ENCODE measurements at places on chromosomes 3 and 15. TPM values are rescaled to one million over a fixed set of nuclear protein-coding genes. Genes with fewer than 3 reads are reported as not detected.
A peak's percentile ranks its signal among the peaks of the same experiment; 100 is the strongest.

DNA sequence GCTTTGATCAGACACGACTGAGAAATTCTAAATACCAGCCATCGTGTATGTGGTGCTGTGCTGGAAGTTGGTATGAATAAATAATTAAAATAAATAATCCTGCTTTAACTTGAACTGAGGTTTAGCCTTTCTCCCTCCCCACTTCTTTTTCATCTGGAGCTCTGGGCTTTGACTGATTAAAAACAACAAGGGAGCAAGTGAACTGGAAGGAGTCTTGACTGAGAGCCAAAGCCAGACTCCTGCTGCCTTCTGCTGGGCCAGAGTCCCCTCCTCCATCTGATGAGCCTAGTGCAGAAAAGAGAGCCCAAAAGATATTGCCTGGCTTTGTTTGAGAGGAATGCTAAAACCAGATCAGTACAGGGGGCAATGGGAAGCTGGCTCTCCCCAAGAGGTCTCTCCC is 96.0 kb downstream of the CCNL1 start:
- no peak for DNase-seq

GRCh38 chr15:39736412-39737195 is 46.0 kb downstream of the FSIP1 start:
- no peak for DNase-seq

DNA sequence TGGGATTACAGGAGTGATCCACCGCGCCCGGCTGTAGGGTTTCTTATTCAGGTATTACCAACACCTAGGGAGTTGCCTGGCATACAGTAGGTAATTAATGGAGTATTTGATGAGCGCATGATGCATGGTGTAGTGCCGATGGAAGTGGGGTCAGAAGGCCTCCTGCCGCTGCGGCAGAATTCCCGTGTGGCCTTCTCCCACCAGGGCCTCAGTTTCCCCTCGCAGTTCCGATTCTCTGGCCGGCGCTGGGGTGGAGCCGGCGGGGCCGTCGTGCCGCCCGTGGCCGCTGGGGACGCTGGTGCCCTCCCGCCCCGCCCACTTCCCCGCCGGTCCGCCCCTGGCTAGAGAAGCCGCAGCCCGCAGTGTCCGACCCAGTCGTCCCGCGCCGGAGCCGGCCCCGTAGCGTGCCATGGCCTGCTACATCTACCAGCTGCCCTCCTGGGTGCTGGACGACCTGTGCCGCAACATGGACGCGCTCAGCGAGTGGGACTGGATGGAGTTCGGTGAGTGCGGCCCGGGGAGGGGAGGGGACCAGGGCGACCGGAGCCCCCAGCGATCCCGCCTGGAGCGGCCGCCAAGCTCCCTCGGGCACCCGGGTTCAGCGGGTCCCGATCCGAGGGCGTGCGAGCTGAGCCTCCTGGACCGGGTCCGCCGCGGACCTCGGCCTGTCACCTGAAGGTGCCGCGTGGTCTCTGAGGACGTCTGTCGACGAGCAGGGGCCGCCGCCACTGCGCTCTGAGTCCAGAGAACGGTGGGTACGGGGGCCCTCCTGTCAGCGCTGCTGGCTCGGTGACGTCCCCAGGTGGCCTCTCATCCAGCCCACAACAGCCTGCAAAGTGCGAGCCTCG is at the start of gene IRAK2:
TSS of gene IRAK2 (plus strand) at position 374 of the 848 bp plus-strand sequence. CDS start at position 410, 36 bp downstream.
- peak; percentile 65 for DNase-seq

GRCh38 chr3:23710555-23710954 is 95.2 kb upstream of the UBE2E1 start:
- no peak for DNase-seq

DNA sequence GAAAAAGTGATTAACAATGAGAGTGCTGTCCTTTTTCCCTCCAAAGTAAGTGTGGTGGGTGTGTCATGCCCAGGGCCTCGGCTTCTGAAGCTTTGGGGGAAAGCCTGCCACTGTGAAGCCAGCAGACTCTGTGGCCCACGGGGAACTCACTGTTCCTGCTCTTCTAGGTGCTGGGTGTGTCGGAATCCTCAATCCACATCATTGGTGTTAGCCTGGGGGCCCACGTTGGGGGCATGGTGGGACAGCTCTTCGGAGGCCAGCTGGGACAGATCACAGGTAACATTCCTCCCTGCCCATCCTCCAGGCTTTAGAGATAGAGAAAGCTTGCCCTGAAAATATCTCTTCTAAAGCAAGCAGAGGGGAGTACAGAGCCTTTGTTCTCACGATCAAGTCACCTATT is 11.6 kb downstream of the PLA1A start:
- no peak for DNase-seq

- no peak for DNase-seq
Measured at GRCh38 chr3:105260385-105260784, 106.3 kb upstream of the ALCAM start.

DNA sequence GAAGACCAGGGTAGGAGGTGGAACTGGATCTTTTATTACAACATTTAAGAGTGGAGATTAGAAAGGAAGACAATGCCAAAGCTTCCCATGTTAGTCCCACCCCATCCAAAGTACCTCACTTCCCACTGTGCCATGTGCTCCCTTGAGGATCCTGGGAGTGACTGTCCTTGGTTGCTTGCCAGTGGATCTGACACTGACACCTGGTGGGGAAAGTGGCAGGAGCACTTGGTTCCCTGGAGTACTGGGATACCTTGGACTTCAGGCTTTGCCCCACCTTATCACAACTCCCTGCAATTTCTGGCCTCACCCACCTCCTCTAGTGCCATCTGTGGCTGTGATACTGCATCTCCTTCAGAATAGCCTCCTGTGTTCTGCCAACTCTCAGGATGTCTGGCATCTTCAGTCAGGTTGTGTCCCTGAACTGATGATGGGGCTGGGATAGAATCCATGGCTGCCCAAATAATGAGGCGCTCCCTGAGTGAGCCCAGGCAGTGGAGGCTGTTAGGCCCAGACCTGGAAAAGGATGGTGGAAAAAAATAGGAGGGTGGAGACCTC is 1.3 kb downstream of the ELL3 start:
- DNase-seq = peak; percentile 39

- DNase-seq = no peak
Measured at GRCh38 chr3:155420881-155421486, 127.5 kb upstream of the STRIT1 start.

DNA sequence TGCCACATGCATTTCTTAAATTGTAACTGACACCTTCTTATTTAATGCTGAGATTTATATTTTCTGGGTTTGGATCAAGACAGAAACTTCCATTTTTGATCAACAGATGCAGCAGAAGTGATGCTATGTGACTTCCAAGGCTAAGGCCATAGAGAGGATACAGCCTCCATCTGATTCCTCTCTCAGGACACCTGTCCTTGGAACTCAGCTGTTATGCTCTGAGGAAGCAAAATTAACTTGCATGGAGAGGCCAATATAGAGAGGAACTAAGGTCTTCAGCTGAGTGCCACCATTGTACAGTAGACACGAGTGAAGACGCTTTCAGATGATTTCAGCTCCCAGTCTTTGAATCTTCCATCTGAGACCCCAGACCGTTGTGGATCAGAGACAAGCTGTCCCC is 296.9 kb upstream of the TBL1XR1 start:
- no peak for DNase-seq

DNA sequence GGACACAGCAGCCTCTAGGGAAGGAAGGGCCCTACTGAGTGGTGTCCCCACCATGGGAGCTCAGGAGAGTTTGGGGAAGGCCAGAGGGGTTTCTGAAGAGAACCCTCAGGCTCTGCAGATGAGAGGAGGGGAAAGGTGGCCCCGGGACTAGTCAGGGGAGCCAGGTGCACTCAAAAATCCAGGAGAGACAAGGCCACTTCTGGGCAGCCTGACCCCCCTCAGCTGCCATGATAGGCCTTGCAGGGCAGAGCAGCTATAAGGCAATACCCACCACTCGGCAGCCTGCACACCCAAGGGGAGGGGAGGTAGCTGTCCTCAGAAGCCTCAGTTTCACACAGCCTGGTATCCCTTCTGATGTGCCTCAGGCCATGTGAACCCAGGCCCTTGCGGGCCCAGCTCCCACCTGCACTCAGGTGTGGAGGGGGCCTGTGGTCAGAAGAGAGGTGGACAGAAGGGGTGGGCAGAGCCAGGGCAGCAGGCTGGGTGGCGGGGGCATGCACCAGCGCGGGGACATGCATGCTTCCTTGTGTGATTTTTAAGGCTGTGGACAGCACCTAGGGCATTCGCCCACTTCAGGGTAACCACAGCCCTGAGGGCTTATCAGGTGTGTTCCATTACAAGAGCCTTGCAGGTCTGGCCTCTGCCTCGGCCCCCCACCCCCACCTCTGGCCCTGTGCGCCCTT is 34.6 kb downstream of the SRPRB start:
- DNase-seq = no peak

DNA sequence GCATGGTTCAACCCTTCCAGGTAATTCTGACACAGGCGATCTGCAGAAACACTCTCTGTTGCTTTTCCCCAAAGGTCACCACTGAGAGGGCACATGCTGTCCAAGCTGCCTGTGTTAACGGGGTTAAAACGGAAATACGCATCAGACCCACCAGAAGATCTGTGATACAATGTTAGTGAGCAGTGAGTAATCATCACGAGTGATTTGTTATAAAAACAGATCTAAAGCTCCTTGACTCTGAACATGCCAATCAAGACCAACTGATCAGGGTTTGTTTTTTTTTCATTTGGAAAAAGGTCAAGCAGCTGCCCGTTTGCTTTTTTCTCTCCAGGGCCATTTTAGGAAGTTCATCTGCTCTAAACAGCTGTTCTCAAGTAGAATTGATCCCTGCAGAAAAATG is 43.2 kb downstream of the FGF12 start:
- no peak for DNase-seq

DNA sequence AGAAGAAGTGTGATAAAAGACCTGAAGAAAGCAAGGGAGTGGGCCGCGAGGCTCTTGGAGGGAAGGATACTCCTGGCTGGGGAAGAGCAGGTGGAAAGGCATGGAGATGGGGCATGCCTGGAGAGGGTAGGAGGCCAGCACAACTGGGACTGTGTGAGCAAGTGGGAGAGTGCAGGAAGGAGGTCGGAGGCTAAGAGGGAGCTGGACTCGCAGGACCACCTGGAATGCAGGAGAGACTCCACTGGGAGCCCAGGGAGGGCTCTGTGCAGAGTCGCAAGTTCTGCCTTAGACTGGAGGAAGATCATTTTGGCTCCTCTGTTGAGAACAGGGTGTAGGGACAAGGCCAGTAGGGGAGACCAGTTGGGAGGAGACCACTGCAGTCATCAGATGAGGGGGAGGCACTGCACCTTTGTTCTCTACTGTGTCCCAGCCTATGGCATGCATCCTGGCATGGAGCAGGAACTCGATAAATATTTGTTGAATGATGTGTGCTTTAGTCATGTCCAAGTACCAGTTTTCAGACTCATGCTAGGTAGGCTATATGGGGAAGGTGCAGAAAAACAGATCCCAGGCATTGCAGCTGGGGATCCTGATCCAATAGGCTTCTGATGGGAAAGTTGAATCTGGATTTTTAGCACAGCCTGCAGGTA is 13.7 kb downstream of the FAM107A start:
- peak; percentile 20 for DNase-seq

GRCh38 chr3:171704002-171704401 is 106.3 kb downstream of the PLD1 start:
- peak; percentile 29 for DNase-seq

GRCh38 chr15:52537459-52537858 is 8.8 kb upstream of the MYO5A start:
- DNase-seq = no peak

DNA sequence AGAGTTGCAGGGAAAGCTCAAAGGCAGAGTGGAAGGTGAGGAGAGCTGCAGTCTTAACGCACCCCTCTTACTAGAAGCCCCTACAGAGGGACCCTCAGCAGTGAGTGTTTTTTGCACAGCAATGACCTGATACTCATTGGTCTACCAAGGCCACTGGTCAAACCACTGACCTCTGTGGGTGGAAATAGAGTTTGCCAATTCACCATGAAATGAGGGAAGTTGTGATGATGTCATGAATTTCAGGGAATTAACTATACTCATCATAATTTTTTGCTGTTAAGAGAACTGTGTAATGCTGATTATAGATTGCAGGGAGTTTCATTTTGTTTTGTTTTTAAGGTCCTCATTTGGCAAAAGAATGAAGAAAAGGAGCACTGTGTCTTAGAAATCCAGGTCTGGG is 101.7 kb upstream of the SMAD3 start:
- DNase-seq = no peak

DNA sequence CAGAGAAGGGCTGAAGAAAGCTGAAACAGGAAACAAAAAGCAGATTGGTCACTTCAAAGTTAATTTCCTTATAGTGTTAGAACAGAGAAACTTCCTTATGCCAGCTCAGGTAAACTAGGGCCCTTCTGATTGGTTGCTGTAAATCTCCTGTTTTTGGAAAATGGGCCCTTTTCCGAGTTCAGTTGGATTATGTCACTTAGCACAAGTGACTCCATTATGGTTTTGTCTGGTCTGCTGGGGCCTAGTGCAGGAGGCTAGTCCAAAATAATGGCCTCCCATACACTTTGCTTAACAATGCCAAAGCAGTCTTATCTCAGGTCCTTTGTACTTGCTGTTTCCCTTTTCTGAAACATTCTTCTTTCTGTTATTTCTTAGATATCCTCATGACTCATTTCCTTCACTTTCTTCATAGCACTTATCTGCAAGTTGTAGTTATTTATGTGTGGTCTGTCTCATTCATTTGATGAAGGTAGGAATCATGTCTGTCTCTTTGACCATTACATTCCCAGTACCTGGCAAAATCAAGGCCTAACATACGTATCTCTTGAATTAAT is 7.7 kb upstream of the DCP1A start:
- DNase-seq = no peak

DNA sequence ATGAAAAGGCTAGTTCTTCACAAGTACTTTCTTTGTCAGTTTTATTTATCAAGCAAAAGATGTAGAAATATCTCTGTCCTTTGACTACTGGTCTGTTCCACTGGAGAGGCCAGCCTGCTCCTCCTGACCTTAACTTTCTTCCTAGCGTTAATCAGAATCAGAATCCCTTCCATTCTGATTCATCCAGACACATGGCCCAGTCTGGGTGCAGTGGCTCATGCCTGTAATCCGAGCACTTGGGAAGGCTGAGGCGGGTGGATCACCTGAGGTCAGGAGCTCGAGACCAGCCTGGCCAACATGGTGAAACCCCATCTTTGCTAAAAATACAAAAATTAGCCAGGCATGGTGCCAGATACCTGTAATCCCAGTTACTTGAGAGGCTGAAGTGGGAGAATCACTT is 32.0 kb upstream of the MANF start:
- DNase-seq = no peak

GRCh38 chr3:60274646-60275045 is 976.6 kb downstream of the FHIT start:
- DNase-seq = no peak

The SLC2A2 gene
- not detected for total RNA-seq

The NMNAT3 gene
- total RNA-seq = 3.0 TPM

The GREM1 gene
- total RNA-seq = 0.48 TPM

The TRH gene
- not detected for total RNA-seq

The PRR20G gene
- total RNA-seq = not detected

The MAP3K13 gene
- 65.5 TPM for total RNA-seq

The MGLL gene
- 28.2 TPM for total RNA-seq

The TMEM207 gene
- not detected for total RNA-seq

The GATA2 gene
- 29.0 TPM for total RNA-seq
